Smooth muscle cell of the pulmonary artery (primary cell): ENCODE measurements at places on chromosomes 3 and 15. TPM values are rescaled to one million over a fixed set of nuclear protein-coding genes. Genes with fewer than 3 reads are reported as not detected.

LRRN1 gene
- 0.30 and 0.33 TPM in 2 replicates for total RNA-seq

FSIP1 gene
- total RNA-seq, result 0.66 and 1.6 TPM in 2 replicates

GOLGA6L10 gene
- total RNA-seq, result 0.85 and 1.3 TPM in 2 replicates

PEX5L gene
- 0.07 and 5.6 TPM in 2 replicates for total RNA-seq

CACNA2D3 gene
- total RNA-seq, result 0.03 and 0.72 TPM in 2 replicates

KLF15 gene
- 1.1 and 1.3 TPM in 2 replicates for total RNA-seq

SUCNR1 gene
- total RNA-seq, result 51.2 and 124 TPM in 2 replicates

CACNA1D gene
- total RNA-seq, result 0.07 and 0.46 TPM in 2 replicates
